Activated T-cell treated with anti-CD3 and anti-CD28 coated beads, Interleukin-2, amount 50 U/mL, for 1 hour (primary cell): ENCODE measurements at places on chromosomes 13 and 19.

GRCh38 chr13:81488021-81488420 lies 1147.1 kb upstream of the SPRY2 start:
- no peak for DNase-seq

- no peak for DNase-seq
These were observed at the start of gene DAZAP1 for GRCh38 chr19:1407528-1408299. DAZAP1 (plus strand) TSS chr19:1407586; CDS start chr19:1407774, 188 bp downstream.

- DNase-seq: no peak
These were observed 277.5 kb downstream of the DNAJC15 start for GRCh38 chr13:43300865-43301264.

GRCh38 chr13:19959141-19959830 lies 759 bp downstream of the ZMYM2 start:
- DNase-seq: peak; percentile 78

- DNase-seq: no peak
These were observed 1395.2 kb downstream of the PCDH9 start for GRCh38 chr13:65834897-65835296.

DNA sequence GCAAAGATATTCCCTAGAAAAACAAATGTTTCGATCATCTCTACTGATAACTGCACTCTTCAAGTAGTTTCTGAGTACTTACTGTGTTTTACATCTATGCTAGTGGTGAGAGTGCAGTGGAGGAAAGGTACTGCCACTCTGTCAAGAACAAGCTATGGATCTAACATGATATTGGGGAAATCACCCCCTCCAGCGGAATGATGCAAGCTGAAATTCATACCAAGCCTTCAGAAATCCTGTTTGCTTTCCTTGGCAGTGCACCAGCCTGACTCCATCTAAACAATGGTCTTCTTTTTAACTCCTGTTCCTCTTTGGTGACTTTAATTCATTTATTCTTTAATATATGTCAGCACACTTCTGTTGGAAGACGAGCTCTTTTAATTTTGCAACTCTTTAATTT lies 238.0 kb downstream of the PCDH9 start:
- DNase-seq: no peak

- peak; percentile 68 for DNase-seq
These were observed 8.0 kb downstream of the DNASE2 start for GRCh38 chr19:12872941-12873890.

DNA sequence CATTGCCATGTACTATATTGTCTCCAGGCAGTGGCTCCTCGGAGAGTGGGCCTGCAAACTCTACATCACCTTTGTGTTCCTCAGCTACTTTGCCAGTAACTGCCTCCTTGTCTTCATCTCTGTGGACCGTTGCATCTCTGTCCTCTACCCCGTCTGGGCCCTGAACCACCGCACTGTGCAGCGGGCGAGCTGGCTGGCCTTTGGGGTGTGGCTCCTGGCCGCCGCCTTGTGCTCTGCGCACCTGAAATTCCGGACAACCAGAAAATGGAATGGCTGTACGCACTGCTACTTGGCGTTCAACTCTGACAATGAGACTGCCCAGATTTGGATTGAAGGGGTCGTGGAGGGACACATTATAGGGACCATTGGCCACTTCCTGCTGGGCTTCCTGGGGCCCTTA lies 624 bp downstream of the GPR32 start:
- DNase-seq: no peak

GRCh38 chr19:50870417-50871089 lies 2.7 kb upstream of the KLK2 start:
- no peak for DNase-seq

- peak; percentile 18 for DNase-seq
These were observed 44.7 kb downstream of the EFNB2 start for GRCh38 chr13:106490569-106491321.

- no peak for DNase-seq
These were observed 4.3 kb downstream of the CALM3 start for GRCh38 chr19:46605356-46605821.

GRCh38 chr19:50697414-50698124 lies 22.0 kb downstream of the SHANK1 start:
- no peak for DNase-seq

GRCh38 chr19:18682807-18683108 lies 722 bp upstream of the CRTC1 start:
- DNase-seq: no peak

DNA sequence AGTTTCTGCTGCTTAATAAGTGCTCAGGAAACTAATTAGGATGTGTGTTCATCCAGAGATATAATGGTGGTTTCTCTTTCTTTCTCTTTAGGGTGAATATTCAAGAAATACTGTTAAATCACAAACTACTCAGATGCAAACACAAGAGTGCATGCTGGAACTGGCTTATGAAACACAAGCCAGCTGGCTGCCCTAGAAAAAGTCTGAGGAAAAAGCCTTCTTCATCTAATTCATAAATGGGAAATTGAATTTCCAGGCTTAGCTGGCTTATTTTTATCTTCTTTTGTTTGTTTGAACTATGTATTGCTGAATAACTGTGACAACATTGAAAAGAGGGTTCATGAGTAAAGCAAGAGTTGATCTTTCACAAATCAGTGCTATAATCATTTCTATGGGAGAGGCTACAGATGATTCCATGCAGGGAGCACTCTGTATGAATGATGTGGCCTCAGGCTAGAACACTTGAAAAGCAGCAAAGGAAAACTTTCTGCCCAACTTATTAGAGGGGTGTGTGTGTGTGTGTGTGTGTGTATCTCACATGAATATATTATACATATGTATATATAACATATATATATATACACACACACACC lies 69.8 kb upstream of the SCEL start:
- no peak for DNase-seq

DNA sequence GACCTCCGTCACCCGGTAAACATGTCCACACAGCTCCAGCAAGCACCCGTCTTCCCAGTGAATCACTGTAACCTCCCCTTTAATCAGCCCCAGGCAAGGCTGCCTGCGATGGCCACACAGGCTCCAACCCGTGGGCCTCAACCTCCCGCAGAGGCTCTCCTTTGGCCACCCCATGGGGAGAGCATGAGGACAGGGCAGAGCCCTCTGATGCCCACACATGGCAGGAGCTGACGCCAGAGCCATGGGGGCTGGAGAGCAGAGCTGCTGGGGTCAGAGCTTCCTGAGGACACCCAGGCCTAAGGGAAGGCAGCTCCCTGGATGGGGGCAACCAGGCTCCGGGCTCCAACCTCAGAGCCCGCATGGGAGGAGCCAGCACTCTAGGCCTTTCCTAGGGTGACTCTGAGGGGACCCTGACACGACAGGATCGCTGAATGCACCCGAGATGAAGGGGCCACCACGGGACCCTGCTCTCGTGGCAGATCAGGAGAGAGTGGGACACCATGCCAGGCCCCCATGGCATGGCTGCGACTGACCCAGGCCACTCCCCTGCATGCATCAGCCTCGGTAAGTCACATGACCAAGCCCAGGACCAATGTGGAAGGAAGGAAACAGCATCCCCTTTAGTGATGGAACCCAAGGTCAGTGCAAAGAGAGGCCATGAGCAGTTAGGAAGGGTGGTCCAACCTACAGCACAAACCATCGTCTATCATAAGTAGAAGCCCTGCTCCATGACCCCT lies 9.0 kb upstream of the CEACAM5 start:
- DNase-seq: no peak

DNA sequence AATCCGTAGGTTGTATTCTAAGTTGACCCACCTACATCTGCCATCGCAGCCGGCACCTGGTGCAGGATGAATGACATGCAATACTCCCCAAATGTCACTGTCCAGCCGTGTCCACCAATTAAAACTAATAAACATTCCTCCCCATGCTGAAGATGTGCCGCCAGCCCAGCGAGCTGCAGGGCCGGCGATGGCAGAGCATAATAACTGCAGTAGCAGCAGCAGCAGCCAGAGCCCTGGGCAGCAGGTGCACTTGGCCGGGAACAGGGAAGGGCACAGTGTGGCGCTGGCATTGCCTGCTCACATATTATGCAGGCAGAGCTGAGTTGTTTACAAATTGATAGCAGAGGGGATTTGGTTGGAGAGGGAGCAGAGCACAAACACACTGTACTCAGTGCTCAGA lies 754.9 kb downstream of the OLFM4 start:
- no peak for DNase-seq

- DNase-seq: no peak
These were observed 884 bp upstream of the CBY2 start for GRCh38 chr13:45700971-45701900.

DNA sequence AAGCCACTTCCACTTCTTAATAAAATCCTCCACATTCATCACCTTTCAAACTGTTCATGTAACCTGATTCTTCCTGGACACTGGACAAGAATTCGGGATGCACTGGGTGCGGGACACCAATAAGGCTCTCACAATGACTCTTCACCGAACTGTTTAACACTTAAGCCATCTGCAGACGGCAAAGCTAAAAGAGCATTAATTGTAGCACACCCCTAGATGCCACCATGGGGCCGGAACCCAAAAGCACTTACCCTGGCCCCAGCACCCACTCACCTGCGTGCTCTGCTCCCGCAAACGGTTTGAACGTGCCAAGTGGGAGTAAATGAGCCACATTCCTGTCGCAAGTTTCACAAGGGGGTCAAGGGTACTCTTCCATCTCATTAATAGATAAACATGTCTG lies 254.3 kb upstream of the PRR20A start:
- DNase-seq: no peak

DNA sequence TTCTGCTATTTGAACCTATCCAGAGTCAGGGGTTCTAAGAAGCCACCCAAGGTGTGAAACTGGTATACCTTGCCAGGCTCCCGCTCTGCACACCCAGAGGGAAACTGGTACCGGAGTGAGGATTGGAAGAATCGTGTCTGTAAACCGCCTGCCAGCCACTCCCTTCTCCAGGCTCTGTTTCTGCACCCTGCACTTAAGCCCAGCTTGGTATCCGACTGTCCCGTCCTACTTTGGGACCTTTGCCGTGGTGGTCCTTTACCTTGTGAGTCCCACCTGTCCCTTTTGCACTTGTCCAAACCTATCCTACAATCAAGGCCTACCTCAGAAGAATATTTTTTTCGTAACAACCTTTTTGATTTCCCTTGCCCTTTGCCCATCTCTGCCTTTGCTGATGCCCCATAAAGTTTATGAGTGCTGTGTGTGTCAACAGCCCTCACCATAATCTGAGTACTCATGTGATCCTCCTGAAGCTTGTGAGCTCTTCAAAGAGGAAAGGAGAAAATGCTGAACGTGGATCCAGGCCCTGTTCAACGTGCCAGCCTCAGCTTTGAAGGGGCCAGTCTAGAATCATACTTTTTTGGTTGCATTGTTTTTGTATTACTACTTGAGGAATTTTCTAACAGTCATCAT lies 44.7 kb downstream of the GARRE1 start:
- DNase-seq: no peak

DNA sequence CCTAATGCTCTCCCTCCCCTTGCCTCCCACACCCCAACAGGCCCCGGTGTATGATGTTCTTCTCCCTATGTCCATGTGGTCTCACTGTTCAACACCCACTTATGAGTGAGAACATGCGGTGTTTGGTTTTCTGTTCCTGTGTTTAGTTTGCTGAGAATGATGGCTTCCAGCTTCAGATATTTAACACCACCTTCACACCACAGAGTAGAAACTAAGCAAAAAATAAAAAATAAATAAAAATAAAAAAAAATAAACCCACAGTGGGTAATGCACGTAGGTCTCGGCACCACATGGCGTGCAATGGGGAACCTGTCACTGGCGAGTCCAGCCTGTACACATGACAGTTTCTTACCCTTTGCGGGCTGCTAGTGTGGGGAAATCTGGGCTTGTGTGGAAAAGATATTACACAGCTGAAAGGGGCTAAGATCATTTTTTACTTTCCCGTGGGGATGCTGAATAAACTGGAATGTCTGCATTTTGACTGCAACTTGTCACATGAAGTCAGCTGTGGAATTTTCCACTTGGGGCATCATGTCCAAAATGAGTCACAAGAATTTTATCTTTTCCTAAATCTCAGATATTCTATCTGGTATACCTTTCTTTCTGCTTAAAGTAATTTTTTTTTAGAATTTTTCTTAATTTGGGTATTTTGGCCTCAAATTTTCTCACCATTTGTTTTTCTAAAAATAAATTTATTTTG lies 170.5 kb downstream of the IRS2 start:
- DNase-seq: no peak

- no peak for DNase-seq
These were observed at the start of the genes PEG3 and ZIM2 for GRCh38 chr19:56840451-56841192. PEG3 (minus strand) TSS chr19:56840726; CDS start chr19:56824655, 16,071 bp downstream. ZIM2 (minus strand) TSS chr19:56840726; CDS start chr19:56824277, 16,449 bp downstream.

GRCh38 chr19:44542671-44543070 lies 13.2 kb upstream of the CEACAM20 start:
- no peak for DNase-seq

DNA sequence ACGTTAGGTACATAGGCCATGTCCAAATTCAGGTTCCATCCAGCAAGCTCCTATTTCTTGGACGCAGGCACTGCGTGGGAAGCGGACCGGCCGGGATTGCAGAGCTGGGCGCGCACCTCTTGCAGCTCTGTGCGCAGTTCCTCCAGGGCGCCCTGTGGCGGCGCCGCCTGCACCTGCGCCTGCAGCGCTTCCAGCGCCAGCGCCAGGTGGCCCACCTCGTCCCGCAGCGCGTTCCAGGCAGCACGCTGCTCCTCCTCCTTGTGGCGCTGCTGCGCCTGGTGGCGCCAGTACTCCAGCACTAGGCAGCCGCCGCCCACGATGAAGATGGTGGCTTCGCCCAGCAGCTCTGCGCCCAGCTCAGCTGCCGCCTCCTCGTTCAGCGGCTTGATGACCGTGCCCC lies 31.1 kb downstream of the OPA3 start:
- DNase-seq: no peak

DNA sequence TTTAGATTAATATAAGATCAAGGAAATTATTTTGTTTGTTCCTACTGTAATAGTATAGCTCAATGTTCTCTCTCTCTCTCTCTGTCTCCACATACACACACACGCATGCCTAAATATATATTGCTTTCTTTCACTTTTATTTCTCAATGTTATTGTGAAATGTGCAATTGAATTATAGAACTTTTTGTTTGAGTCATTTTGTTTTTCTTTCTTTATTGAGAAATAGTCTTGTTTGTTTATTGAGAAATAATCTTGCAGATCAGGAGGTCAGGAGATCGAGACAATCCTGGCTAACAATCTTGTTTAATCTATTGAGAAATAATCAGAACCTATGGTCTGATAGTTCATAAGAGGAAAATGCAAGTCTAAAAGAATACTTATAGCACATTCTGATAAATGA lies 1581.3 kb downstream of the EFNB2 start:
- DNase-seq: no peak
